ENCODE measurements at places on chromosomes 5 and 9.

- no peak for DNase-seq
Measured at GRCh38 chr9:96067600-96067999, 192.1 kb downstream of the ERCC6L2 start.

GRCh38 chr5:42905827-42906226, 94.1 kb upstream of the SELENOP start:
- no peak for DNase-seq

DNA sequence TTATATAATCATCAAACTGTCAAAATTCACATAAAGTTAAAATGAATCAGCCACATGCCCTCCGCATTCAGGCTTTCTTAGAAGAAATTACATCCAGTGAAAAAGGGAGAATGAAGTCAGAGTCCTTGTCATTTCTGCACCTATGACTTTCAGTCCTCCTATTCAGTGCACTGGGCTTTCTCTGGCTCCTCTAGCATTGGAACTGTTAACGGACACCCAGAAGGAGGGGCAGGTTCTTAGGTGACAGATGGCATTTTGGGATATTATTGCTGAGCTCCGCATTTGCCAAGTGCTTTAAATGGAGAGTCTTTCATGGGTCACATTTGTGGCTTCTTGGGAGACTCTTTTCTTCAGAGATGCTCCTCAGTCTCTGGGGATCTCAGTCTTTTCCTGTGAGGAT, 40.0 kb downstream of the ADAMTS19 start:
- DNase-seq, result no peak

DNA sequence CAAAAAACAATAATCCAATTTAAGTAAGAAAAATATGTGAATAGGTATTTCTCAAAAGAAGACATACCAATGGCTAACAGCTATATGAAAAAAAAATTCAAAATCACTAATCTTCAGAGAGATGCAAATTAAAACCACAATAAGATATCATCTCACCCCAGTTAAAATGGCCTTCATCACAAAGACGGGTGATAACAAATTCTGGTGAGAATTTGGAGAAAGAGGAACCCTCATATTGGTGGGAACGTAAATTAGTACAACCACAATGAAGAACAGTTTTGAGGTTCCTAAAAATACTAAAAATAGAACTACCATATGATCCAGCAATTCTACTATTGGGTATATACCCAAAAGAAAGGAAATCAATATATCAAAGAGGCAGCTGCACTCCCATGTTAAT, 94.3 kb downstream of the TMEM167A start:
- DNase-seq, result no peak

GRCh38 chr5:39187831-39188731, 31.3 kb downstream of the FYB1 start:
- DNase-seq, result no peak

DNA sequence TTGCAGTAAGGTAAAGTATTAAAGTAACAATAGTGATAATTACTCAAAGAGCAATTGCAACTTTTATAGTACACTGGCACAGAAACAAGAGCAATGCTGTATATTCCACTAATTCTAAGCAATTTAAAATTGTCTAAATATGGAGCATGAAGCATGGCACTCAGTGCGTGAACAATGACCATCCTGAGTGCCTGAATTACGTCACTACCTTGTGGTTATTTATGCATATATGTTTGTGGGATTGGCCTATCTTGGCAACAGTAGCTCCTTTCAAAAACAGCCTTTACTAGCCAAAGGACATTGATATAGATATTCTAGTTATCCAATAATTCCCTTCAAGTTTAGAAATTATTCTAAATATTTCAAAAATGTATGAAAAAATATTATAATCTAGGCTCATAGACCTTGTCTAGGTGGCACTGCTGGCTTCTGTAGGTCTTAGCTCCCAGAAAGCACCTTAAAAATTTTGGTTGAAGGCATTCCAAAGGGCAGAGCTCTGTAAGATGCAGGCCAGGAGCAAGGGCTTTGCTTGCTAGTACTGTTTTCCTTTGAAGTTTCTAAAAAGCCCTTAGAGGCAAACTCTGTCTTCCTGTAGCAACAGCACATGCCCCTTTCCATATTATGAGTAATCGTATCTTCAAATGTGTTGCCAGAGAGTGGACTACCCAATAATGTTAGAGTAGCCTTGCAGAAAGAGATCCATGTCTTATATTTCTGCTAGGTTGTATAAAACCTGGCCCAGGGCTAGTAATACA, 719.3 kb downstream of the NR2F1-AS1 start:
- no peak for DNase-seq

- no peak for DNase-seq
Measured at GRCh38 chr5:94916619-94917018, 298.1 kb downstream of the SLF1 start.

- no peak for DNase-seq
Measured at GRCh38 chr5:163005949-163006348, 431.4 kb upstream of the CCNG1 start.

- no peak for DNase-seq
Measured at GRCh38 chr5:141517312-141517711, 28.4 kb downstream of the PCDHGC5 start.

DNA sequence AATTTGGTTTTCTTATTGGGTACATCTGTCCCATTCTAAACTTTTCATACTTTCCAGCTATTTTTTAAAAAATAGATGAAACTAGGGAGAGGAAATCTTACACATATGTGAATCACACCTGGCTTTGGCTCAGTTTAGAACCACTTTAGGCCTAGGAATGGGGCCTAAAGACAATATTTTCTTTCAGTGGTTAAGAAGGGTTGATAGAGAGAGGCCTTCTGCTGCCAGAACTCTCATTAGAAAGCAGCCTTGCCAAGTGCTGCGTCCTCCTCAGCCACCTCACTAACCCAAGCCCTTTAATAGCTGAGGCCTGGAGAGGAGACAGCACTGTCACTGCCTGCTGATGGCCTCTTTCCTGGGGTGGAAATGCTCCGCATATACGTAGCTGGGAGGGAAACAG, 167.5 kb downstream of the SAXO1 start:
- no peak for DNase-seq

- DNase-seq, result peak; percentile 42
Measured at GRCh38 chr5:173016598-173017046, 33.1 kb downstream of the ATP6V0E1 start.

GRCh38 chr5:111699976-111700375, 57.0 kb downstream of the NREP start:
- DNase-seq, result no peak

- DNase-seq, result no peak
Measured at GRCh38 chr9:105114318-105114717, 130.1 kb upstream of the SLC44A1 start.

DNA sequence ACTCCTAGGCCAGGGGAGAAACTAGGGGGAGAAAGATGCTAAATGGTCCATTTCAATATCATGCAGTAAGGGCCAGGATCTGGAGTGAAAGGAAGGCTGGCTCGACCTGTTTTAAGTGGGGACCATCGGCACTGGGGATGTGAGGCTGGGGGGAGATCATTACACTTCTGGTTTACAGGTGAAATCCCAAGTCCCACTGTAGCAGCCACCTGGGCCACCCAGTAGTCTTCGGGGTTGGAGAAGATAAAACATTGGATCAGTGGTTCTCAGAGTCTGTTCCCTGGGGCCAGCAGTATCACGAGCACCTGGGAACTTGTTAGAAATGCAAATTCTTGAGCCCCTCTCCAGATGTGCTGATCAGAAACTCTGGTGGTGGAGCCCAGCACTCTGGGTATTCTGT, 111.3 kb upstream of the ALDH1B1 start:
- no peak for DNase-seq

- DNase-seq, result no peak
Measured at GRCh38 chr5:72070529-72070928, 36.7 kb upstream of the MAP1B start.

GRCh38 chr5:79201206-79201605, 34.7 kb upstream of the JMY start:
- DNase-seq, result no peak

- no peak for DNase-seq
Measured at GRCh38 chr9:96219026-96219899, 82.7 kb downstream of the HSD17B3 start.

DNA sequence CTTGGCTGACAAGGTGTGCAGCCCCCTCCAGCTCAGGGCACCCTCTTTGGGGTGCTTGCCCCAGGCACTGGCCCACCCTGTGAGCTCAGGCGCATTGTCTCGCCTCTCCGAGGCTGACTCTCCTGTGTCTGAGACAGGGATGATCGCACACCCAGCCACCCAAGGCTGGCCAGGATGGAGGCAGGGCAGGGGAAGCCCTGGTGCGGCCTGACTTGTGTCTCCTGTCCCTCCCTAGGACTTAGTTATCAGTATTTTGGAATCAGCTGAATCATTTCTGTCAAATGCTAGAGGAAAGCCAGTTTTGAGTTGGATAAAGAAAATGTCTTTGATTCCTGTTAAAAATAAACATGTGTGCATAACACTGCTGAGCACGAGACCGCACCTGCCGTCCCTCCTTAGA, 2.5 kb upstream of the DBH start:
- no peak for DNase-seq

DNA sequence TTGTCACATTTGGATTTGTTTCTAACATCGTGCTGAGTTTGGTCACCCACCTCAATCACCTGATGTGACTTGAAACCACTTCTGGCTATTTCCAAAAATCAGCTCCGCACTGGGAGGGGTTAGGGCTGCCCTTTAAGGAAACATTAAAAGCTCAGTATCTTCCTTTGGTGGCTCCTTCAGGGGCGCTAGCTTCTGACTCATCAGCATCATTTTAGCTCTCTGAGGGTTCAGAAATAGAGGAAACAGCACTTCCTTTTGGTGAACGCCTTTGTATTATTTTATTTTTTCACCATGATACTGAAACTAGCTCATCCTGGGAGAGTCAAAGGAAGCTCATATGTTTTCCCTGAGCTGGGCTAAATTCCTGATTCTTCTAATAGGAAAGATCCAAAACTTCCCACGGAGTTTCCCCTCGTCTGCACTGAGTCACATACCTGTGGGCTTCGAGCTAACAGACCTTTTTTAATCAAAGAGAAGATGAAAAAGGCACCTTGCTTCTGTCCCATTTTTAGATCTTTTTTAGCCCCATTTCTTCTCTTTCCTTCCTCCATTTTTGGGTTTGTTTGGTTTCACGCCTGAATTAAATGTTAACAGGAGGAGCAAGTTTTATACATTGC, 48.2 kb downstream of the ROPN1L start:
- DNase-seq, result no peak

GRCh38 chr9:33473643-33474352, at the start of gene NOL6:
TSS of gene NOL6 (minus strand) at chr9:33473924. CDS start at chr9:33473842, 82 bp downstream.
- DNase-seq, result peak; percentile 96

GRCh38 chr9:108345826-108346225, 510.0 kb downstream of the ACTL7B start:
- DNase-seq, result no peak

GRCh38 chr5:157415838-157416237, 44.2 kb upstream of the NIPAL4 start:
- no peak for DNase-seq

- no peak for DNase-seq
Measured at GRCh38 chr9:84940294-84940693, 270.8 kb downstream of the NTRK2 start.

GRCh38 chr5:139611703-139612584, 36.2 kb upstream of the CXXC5 start:
- no peak for DNase-seq

- no peak for DNase-seq
Measured at GRCh38 chr9:121786998-121787422, 135.6 kb downstream of the DAB2IP start.

DNA sequence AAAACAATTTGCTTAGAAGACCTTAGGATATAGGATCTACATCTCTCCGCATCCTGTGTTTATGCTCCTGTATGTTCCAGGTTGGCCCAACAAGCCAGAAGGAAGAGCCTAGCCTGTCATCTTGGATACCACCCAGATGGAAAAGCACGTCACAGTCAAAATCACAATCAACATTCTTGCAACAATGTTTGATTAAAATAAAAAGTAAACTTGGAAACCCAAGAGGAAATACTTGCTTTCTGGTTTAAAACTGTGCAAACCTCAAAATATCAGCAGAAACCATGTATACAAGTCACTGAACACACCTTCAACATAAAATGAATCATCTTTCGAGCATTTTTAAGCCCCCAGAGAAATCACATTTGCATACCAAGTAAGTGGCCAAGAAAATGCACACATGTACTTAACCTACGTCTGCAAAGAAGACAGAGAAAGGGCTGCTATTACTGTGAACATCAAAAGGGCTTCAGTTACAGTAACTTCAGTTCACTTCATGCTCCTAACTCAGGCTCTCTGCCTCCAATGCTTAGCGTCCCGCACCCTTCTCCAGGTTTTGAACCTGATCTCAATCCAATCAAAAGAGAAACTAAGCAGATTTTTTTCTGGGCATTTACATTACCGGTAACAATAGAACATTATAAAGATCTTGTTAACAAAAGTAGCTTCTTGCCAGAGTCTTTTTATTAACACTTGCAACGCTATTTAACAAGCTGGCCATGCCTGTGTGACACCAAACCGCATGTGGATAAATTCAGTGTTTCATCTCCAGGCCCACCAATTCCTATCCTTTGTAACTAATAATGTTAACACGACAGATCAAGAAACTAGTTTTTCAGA, 1.3 kb downstream of the ENC1 start:
- no peak for DNase-seq

DNA sequence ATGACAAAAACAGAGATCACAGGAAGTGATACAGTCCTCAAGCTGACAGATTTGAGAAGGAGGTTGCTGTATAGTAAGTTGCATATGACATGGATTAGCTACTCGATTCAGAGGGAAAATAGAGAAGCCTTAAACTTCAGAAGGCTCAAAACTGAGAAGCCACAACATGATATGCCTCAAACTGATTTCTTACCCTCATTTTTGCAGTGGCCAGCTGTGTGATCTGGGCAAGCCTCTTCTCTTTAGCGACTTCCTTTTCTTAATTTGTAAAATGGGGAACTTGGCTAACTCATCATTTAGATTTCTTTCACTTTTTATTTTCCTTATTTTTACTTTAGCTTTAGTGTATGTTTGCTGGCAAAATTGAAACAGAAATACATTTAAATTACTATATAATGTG, 421.1 kb downstream of the KIF4B start:
- DNase-seq, result no peak

DNA sequence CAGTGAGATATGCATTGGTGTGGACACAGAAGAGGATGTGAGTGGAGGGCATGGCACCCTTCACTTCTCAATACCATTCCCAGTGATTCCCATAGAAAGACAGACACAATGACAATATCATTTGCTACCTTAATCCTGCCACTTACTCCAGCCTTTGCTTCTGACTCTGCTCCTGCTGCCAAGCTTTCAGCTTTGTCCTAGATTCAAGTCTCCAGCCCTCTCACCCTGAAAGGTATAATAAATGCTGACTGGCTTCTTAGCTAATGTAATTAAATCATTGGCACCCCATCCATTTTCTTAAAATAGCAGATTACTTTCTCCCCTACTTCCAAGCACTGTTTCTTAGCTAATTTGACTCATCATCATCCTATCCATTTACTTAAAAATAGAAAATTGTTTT, 41.1 kb upstream of the CDC42SE2 start:
- DNase-seq, result no peak
